ENCODE measurements at places on chromosomes 5 and 9.

GRCh38 chr5:157571357-157571827 lies 4.2 kb downstream of the ADAM19 start:
- no peak for DNase-seq

DNA sequence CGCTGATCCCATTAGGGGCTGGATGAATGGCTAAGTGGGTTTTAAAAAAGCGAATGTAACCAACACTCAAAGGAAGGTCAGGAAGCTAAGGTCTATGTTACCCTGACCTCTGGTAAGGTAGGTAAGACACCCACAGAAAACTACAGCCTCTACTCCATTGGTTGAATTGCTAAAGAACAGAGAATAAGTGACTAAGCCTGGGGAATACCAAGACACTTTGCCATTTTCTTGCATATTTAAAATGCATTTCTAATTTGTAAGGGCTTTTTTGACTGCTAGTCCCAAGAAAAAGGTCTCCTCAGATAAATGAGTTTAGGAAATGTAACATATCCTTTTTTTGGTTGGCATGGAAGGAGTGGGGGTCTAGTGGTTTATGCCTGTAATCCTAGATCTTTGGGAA lies 368.7 kb downstream of the BNC2 start:
- no peak for DNase-seq

- DNase-seq: no peak
Observed at GRCh38 chr9:77943057-77943456, 88.6 kb downstream of the GNAQ start.

- DNase-seq: no peak
Observed at GRCh38 chr5:82595113-82595512, 317.0 kb upstream of the RPS23 start.

DNA sequence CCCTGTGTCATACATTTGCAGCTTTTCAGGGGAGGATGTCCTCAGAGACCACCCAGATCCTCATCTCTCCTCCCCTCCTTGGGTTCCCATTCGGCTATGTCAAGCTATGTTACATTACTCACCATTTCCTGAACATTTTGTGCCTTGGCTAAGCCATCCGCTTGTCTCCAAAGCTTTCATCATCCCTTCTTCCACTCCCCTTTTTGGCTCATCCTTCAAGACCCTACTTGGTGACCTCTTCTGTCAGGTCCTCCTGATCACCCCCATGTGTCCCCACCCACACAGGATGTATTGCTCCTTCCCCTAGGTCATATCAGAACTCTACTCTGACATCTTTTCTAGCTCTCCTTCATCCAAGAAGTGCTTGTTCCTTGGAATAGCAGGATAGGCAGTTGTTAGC lies 81.8 kb downstream of the BOD1 start:
- no peak for DNase-seq

DNA sequence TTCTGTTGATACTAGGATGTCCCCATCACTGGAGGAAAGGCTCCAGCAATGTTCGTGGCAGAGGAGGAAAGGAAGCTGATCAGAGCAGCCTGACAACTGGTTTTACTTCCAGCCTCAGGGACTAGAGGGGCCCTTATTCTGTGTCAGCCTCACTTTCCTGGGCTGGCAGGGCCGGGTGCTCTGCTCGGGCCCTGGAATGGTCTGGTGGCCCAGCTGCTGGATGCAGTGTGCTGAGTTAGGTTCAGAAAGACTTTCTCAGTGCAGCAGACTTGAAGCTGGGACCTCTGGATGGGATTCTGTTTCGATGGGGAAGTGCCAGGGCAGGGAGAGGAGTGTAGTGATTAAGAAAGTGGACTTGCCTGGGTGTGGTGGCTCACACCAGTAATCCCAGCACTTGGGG lies 81.0 kb downstream of the MACROH2A1 start:
- no peak for DNase-seq

GRCh38 chr5:20949636-20950035 lies 961.6 kb upstream of the CDH18 start:
- DNase-seq: no peak

DNA sequence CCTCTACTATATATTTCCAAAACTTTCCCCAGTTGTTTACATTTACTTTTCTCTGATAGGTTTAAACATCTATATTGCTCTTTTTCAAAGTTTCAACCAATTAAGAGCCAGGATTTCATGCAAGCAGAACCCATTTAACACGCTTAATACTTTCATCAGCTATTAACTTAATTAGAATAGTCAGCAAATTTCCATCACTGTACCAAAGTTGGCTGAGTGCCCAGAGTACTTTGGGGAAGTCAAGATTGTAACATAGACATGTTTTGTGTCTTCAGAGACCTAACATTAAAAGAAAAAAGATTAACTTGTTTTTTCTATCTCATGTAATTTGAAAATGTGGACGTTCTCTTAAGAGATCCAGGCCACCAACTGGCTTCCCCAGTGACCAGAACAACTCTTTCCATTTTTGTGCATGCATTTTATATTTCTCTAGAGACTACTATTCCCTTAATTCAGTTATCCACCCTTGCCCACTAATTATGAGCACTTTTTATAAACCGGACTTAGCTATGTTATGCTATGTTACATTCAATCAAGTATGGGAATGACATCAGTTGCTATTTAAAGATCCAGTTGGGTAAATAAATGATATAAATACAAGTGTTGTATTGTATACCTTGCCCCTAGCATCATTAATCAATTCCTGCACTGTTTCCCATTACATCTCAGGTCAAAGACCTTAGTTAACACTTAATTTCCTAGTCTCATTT lies 478.1 kb upstream of the NMUR2 start:
- DNase-seq: no peak

GRCh38 chr5:150999704-151000442 lies 20.5 kb upstream of the GPX3 start:
- no peak for DNase-seq

DNA sequence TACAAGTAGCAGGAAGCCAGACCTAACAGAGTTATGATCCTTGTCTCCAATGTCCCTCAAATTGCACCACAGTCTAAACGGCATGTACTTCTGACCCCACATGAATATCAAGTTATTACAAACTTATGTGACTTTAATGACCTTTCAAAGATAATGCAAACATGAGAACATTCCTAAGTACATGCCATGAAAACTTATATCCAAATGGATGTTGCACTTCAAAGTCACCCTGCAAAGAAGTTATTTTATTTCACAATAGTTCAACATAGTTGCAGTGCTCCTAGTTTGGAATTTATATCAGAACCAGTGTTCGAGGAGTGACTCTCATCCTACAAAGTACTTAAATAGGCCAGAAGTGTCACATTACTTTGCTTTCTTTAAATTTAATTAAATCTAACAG lies 41.2 kb upstream of the ITGA1 start:
- DNase-seq: no peak

DNA sequence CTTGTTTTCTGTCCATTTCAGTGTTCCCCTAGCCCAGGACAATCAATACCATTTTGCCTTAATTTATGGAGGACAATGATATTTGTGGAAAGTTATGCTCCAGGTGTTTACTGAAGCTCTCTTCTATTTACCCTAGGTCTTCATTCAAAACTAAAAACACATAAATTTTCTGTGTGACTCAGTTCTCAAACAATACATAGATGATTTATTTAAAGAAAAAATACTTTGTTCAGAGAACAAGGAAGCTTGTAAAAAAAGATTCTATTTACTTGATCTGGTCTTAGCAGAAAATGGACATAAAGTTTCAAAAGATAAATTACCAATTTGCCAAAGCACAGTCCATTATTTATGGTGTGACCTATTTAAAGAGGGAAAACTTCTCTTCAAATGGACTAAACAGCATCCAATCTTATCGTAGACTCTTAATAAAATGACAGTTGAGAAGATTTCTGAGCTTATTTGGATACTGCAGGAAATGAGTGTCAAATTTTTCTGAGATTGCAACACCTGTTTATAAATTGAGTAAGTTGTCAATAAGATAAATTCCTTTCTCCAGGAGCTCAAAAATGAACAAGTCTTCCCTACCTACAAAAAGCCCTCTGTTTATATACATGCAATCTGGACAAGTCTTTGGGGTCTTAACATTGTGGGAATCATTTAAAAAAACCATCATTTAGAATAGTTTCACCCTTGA lies 627.2 kb downstream of the PSAT1 start:
- DNase-seq: no peak

- no peak for DNase-seq
Observed at GRCh38 chr5:137902408-137903133, 13.3 kb downstream of the PKD2L2 start.

DNA sequence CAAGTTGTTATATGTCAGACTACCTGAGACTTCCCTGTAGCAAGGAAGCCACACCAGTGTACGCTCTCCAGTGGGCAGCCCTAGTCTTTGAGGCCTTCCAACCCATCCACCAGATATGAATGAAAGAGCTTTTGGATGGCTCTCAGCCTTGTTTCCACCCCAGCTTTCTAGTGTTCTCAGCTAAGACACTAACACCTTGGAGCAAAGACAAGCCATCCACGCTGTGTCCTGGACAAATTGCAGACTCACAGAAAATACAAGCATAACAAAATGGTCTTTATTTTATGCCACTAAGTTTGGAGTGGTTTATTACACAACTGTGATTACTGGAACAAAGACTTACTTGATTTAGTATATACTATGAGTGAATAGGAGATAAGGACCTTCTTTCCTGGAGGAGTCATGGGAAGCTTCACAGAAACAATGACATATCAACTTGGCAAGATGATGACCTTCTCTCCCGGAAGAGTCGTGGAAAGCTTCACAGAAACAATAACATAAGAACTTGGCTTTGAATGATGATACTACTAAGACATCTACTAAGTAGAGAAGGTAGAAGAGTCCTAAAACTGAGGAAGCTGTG lies 134.0 kb upstream of the VCAN start:
- no peak for DNase-seq

DNA sequence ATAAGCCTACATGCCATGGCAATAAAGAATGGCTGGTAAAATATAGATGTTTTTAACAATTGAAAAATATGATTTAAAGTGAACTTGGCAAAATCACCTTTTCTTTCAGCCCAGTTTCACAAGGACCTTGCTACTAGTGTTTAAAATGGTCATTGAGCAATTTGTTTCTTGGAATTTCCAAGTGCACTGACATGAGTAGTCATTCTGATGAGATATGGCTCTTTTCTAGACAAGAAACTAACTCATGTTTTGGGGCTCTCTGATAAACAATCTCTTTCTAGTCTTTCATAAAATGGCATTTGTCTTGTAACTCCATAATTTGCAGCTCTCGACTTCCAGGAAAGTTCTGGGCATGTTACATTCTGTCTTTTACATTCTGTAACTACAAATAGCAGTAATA lies 176.8 kb downstream of the NR2F1-AS1 start:
- no peak for DNase-seq

- DNase-seq: no peak
Observed at GRCh38 chr5:419970-420369, 23.0 kb upstream of the EXOC3 start.

DNA sequence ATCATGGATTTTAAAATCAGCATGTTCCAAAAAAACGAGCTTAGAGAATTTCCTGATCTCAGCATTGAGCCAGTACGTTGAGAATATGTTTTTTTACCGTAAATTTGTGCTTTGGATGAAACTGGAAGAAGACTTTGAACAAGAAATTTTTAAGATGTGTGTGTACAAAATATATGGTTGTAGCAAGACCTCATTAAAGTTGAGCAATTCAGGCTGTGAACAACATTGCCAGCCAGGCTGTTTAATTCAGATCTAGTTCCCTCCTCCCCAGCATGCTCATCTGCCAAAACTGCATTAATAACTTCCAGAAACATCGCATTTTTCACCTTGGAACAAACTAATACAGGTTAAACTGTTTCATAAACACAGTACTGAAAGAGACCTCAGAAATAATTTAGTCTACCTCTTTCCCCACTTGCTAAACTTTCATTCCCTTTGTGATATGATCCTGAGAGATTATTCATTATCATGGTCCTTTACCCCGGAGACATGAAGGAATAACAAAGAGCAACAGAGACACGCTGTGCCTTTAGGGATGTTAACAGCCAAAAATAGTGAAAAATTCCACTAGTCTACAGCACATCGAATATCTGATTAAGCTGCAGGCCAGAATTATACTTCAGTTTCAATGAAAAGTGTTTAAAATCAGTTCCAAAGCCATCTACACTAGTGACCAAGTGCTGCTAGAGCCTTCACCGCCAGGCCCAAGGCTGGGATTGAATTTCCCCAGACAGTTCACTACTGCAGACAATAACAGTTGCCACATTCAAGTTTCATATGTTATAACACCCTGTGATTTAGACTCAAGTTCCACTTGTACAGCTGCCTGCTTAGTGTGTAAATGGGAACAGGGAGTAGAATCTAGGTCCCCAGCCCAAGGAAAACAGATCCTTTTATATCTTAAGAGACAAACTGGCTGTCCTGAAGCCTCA lies 89.6 kb downstream of the EFNA5 start:
- no peak for DNase-seq

GRCh38 chr5:54370982-54371381 lies 60.6 kb upstream of the ARL15 start:
- DNase-seq: no peak

GRCh38 chr5:67146574-67146973 lies 50.0 kb downstream of the CD180 start:
- no peak for DNase-seq

- DNase-seq: no peak
Observed at GRCh38 chr5:152397581-152397980, 7.5 kb downstream of the NMUR2 start.

- DNase-seq: no peak
Observed at GRCh38 chr5:135133181-135133580, 99.2 kb upstream of the PITX1 start.

- DNase-seq: no peak
Observed at GRCh38 chr5:17024686-17025180, 88.6 kb upstream of the MYO10 start.

DNA sequence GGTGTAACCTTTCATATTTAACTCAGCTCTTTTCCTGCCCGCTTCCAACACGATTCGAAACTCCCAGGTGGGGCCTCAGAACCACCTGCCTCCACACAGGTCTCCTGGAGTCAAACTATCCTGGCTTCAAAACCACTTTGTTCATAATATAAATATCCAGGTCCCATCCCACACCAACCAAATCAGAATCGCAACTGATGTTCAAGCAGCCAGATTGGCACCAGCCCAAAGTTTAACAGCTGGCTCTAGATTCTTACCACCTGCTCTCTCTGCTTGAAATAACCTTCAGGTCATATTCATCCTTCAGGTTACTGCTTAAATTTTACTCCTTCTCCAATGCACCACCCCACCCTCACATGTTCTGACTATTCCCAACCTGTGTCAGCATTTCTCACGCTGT lies 231.4 kb upstream of the TRPM3 start:
- DNase-seq: no peak

- DNase-seq: peak; percentile 40
Observed at GRCh38 chr5:1174122-1174936, 27.1 kb upstream of the SLC6A19 start.

GRCh38 chr5:124908581-124909451 lies 162.4 kb upstream of the ZNF608 start:
- DNase-seq: no peak

GRCh38 chr9:34505370-34506120 lies 17.2 kb downstream of the ENHO start:
- no peak for DNase-seq
